Stimulated activated CD4-positive, alpha-beta T cell treated with anti-CD3 and anti-CD28 coated beads, TNF-alpha, amount 100 ng/mL, for 4 hours (primary cell): ENCODE measurements at places on chromosomes 16 and 17.

GRCh38 chr17:1058423-1059130, 61.6 kb downstream of the TIMM22 start:
- peak; percentile 19 for DNase-seq

- DNase-seq, result no peak
These were observed 206.1 kb downstream of the KCNJ2 start for GRCh38 chr17:70375406-70375805.

GRCh38 chr17:43771463-43771862, 7.3 kb downstream of the DUSP3 start:
- no peak for DNase-seq

DNA sequence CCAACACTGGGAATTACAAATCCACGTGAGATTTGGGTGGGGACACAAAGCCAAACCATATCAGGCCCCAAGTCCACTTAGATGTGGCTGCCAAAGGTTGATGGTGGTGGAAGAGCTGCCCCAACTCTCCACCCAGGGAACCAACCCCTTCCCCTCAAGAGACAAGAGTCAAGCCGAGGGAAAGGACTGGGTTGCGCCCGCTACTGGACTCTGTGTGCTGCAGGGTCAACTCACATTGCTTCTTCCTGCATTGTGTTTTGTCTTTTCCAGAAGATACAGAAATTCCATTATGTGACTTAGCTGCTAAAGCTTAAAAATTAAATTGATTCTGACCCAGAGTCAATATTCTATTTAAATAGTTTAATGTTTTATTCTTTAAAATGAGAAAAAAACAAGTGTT, 58.5 kb downstream of the ADAMTS18 start:
- DNase-seq, result no peak

DNA sequence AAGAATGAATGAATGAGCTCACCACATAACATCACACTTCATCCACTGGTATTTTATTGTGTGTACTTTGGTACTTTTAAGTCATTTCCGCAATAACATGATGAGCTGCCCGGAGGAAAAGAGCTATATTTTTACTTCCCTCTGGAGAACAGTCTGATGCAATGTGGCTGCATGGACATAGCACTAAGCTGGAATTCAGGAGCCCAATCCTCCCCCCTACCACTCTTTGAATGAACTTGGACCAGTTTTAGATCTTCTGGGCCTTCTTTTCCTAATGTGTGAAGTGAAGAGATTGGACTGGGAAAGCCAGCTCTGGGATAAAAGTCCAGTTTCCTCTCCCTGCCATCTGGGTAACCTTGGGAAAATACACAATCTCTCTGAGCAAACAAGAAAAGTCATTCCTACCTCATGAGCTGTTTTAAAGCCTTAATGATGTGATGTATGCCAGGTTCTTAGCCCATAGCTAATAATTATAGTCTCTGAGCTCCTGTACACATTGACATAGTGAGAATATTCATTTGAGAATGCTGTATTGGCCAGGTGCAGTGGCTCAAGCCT, 79.3 kb downstream of the ABCC12 start:
- no peak for DNase-seq

DNA sequence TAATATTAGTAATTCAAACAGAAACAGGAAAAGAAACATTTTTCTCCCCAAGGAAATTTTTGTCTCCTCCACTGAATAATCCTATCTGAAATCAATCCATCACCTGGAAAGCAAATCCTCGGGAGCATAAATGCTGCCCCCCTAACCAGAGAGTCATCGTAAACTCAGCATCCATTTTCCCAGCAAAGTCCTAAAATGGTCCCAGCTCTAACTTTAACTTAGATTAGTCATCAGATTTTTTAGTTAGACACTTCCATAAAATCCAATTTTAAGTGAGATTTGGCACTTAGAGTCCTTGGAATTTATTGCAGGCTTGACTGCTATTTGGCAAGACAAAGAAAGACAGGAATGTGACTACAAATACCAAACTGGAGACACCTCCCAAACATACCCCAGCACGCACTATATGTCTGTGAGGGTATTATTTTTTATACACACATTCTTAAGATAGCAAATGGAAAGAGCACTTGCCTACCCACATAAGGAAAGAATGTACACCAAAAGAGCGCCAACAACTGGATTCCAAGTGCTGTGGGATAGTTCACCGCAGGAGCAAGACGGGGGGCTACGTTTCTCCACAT, 15.4 kb downstream of the SCO1 start:
- DNase-seq, result no peak

- no peak for DNase-seq
These were observed 27.2 kb downstream of the CLEC16A start for GRCh38 chr16:10971560-10971961.

GRCh38 chr17:63450551-63450950, 4.4 kb upstream of the CYB561 start:
- no peak for DNase-seq

DNA sequence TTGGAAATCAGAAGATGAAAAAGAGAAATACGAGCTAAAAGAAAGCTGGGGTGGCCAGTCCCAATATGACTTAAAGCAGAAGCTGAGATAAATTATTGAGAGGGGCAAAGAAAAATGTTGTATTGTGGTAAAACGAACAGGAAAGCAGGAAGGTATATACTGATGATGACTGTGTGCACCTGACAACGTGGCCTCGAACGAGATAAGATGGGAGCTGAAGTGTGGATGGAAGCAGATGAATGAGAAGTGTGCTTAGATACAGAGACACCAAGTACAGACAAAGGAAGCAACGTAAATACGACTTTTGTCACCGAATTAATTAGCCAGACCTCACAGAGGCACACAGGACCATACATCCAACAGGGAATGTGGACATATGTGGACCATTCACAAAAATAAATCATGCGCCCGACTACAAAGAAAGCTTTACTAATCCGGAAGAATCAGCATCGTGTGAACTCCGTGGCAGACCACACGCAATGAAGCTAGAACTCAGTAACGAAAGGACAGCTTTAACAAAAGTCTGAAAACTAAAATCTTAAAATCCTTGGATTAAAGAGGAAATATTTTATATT, 218.7 kb downstream of the RPTOR start:
- no peak for DNase-seq

GRCh38 chr17:32482568-32483320, 4.0 kb upstream of the CDK5R1 start:
- DNase-seq, result no peak

- DNase-seq, result no peak
These were observed 11.8 kb downstream of the DLX4 start for GRCh38 chr17:49980703-49981197.

DNA sequence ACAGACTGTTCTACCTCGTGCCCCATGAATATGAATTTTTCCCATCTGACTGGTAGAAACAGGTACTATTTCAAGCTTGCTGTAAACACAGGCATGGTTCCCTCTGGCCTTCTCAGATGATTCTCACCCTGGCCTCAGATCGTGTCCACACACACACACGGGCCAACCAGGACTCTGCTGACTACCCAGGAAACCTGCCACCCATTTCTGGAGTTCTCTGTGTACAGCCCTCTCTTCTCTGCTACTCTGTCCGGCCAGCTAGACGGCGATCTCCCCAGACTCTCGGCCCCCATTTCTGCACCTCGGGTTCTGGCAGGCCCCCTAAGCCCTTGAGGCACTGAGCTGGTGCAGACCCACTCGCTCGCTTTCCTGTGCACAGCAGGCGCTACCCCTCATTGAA, 31.2 kb downstream of the RPA1 start:
- DNase-seq, result no peak

GRCh38 chr17:82611140-82612058, 36.8 kb downstream of the WDR45B start:
- no peak for DNase-seq

DNA sequence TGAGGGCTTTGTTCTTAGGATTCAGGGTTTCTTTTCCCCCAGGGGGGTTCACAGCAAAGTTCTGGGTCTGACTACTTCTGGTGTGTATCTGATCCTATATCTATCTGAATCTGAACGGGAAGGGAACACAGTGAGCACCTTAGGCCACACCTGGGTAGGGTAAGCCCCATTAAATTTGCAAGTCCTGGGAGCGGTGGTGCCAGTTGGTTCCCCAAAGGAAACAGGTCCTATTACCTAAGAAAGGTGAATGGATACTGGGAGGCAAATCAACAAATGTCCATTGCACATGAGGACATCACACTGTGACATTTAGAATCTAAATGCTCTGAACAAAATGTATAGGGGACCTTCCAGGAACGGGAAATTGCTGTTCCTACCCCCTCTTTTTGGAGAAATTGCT, 54.6 kb downstream of the BMERB1 start:
- no peak for DNase-seq

GRCh38 chr17:41567317-41567716, 4.5 kb downstream of the KRT9 start:
- DNase-seq, result no peak

- DNase-seq, result no peak
These were observed 8.4 kb downstream of the GDE1 start for GRCh38 chr16:19513377-19514053.

DNA sequence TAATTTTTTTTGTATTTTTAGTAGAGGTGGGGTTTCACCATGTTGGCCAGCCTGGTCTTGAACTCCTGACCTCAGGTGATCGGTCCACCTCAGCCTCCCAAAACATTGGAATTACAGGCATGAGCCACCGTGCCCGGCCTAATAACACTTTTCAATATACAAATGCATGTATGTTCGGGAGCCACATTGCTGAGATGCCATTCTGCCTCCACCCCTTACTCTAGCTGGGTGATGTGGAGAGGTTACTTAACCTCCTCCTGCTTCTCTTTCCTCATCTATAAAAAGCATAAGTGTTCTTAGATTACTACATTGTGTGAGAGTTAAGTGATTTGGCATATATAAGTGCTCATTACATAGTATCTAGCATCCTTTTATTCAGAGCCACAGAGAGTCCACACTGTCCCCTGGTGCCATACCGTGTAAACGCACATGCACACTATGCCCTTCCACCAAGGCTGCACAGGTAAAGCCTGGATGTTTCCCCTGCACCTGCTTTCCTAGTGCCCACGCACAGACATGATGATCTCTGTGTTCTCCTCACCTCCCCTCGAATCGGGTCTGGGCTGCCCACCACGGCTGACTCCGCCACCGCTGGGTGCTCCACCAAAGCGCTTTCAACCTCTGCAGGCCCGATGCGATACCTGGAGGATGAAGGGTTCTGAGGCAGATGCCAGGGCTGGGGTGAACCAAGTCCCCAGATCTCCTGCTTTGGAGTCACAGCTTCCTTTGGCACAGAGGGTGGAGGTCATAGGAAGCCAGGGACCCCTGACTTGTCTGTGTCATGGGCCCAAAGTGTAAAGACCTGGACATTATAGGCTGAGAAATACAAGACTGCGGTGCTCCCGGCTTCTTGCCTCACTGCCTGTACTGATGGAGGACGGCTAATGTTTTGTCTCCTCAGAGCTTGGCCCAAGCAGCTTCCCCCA, 49.0 kb upstream of the ACSM2B start:
- DNase-seq, result no peak

GRCh38 chr16:72928090-72928981, 119.6 kb downstream of the ZFHX3 start:
- no peak for DNase-seq

- no peak for DNase-seq
These were observed 547.6 kb upstream of the SALL1 start for GRCh38 chr16:51698647-51699046.

- no peak for DNase-seq
These were observed 29.1 kb upstream of the SHCBP1 start for GRCh38 chr16:46650254-46650623.

DNA sequence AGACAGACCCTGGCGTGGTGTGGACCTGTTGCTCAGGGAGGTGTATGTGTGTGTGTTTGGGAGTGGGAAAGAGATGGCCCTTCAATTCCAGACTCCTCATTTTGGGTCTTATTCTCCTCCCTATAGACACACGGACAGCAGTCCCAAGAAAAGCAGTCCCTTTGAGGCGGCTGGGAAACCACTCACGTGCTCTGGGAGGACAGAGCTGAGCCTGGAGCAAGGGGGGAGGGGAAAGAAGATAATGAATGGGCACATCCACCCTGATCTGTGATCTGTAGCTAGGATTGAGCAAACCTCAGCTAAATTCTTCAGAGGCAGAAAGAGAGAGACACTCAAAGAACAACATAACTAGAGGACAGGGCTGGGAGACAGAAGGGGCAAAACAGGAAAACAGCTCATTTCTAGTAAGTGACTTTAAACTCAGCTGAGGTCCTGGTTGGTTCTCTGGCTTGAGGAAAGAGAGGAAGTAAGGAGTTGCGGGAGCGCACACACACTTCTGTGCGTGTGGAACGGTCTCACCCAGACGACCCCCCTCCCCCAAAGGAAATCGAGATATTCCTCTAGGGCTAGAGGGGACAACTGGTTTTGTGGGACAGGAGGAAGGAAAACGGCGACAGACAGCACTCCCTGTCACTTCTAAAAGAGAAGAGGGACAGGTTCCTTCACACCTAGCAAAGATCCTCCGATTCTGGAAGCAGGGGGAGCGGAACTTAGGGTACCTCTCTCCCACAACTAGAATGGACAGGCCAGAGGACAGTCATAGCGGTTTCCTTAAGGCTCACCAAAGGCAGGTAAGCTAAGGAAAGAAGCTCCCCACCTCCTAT, 658 bp downstream of the RAB5C start:
- DNase-seq, result no peak

- DNase-seq, result no peak
These were observed 19.6 kb upstream of the PMFBP1 start for GRCh38 chr16:72191551-72191950.

DNA sequence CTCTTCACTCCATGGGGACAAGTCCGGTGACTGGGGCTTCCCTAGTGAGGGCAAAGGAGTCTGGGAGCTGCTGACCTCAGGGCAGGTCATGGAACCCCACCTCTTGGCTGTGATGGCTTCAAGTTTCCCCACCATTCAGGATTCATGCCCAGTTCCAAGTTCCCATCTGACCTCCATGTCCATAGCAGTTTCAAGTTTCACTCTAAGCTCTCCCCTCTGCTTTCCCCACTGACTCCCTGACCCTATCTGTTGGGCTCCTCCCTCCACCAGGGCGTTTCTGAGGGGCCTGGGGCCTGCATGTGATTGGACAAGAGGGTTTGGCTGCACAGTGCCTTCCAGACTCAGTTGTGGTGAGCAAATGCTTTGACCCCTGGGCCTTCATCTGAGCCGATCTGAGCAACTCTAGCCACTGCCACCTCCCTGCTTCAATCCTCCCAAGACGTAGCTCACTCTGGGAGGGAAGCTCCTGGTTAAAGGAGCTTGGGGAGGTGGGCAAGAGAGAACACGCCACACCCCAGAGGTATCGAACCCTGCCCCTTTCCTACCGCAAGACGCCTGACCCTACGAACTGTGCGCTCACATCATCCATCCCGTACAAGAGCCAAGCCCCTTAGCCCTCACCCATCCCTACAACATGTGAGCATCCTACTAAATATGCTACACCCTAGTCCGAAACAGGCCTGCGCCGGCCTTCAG, 8.3 kb downstream of the ZNF629 start:
- no peak for DNase-seq
